Activated naive CD4-positive, alpha-beta T cell (primary cell): ENCODE measurements at places on chromosomes 1 and 21.

DNA sequence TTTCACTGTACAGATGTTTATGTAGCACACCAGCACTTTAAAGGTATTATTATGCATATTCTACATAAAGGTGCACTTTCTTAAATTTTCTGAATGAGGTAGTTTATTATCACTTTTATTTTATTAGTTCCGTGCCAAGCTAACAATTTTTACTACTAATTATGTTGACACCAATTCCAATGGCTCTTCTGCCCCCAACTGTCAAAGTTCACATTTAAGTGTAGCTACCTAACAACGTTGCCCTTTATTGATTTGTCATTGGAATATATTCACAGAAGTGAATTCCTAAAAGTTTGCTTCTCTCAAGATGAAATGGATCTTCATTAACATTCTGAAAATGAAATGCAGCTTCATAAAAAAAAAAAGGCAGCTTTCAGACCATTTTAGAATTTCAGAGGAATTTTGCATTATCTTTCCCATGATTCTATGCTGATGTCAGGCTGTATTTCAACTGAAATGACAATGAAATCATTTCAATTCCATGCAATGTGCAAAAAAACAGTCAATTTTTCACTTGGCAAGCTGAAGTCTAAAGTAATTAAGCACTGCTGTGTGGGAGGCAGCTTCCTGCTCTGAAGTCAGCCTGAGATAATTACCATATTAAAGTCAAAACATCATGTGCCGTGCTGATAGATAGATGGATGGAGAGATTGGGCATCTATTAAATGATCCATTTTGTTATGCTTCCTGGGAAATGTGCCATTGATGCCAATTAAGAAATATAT lies 229.2 kb downstream of the TTLL7 start:
- no peak for DNase-seq

DNA sequence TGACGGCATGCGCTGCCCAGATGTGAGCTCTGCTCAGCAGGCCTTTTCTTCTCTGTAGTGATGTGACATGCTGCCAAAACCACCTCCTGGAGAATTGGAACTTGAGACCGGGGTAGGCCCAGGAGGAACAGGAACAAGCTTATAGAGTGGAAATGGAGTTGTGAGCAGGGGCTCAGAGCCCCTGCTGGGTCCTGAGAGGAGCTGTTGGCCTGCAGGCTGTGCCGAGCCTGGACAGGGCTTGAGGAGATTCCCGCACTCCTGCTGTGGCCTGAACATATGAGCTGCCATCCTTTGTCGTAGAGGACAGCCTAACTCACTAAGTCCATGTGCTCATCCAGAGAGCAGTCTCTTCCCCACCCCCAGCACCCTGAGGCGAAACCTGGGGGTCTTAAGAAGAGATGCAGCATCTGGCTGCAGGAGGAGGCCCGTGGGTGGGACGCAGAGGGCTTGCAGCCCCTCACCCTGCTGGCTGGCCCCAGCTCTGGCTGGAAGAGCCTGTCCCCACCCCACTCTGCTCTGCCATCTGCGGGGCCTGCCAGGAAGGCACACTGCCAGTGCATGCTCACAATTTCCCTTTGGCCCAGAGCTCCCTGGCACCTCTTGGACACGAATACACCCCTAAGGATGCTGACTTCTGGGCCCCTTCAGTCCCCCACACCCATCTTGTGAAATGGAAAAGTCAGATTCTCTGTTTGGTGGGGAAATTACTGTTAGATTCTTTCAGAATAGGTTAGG lies 42.5 kb downstream of the PTPRF start:
- DNase-seq, result no peak

- DNase-seq, result no peak
Measured at GRCh38 chr1:208170252-208170651, 73.9 kb downstream of the PLXNA2 start.

GRCh38 chr1:222457513-222457912 lies 90.4 kb downstream of the HHIPL2 start:
- DNase-seq, result no peak

- DNase-seq, result no peak
Measured at GRCh38 chr1:162846256-162847212, 14.4 kb downstream of the CCDC190 start.

DNA sequence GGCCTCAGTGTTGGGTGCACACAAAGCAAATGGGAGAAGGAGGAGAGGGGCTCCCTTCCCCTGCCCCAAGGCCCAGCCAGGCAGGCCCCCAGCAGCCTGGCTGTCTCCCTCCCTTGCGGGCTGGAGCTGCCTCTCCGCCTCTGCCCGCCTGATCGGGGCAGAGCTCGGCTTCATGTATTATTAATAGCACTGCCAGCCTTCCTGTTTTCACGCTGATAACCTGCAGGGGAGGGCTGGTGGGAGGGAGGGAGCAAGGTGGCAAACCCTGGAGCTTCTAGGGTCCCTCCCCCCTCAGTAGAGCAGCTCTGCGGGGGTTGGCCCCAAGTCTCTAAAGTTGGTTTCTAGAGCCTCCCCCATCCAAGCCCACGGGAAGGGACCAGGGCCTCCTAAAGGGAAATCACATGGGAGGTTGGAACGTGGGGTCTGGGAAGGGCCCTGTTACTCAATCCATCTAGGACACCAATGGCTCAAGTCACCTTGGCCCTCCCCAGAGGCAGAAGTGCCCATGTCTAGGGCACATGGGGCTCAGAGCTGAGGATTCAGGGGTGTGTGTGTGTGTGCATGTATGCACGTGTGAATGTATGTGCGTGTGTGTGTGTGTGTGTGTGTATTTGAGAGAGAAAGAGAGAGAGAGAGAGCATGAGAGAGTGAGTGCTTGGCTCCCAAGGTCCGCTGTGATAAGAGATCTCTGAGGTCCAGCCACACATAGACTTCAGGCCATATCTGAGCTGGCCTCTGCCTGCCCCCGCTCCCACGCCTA lies 21.8 kb upstream of the POU3F1 start:
- DNase-seq, result no peak

- DNase-seq, result no peak
Measured at GRCh38 chr1:53620061-53620855, 118.7 kb downstream of the GLIS1 start.

GRCh38 chr1:179143322-179143721 lies 61.5 kb downstream of the TOR3A start:
- no peak for DNase-seq

DNA sequence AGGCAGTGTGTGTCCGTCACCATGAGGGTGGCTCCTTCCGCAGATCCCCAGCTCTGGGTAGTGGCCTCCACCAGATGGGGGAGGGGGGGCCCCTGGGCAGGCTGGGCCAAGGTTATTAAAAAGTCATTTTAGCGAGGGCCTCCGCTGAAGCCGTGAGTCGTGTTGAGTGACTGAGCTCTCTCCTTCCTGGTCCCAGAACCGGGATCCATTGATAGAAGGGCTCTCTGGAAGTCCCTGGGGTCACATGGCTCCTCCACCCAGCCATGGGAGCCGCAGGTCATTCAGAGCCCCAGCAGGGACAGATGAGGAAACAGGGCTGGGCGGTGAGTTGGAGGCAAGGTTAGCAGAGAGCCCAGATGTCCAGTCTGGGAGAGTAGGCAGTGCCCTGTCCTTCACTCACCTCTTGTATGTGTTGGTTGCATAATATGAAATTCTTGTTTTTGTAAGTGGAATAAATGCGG lies 12.9 kb downstream of the MIIP start:
- no peak for DNase-seq

- DNase-seq, result no peak
Measured at GRCh38 chr1:183872403-183872802, 67.5 kb downstream of the RGL1 start.

DNA sequence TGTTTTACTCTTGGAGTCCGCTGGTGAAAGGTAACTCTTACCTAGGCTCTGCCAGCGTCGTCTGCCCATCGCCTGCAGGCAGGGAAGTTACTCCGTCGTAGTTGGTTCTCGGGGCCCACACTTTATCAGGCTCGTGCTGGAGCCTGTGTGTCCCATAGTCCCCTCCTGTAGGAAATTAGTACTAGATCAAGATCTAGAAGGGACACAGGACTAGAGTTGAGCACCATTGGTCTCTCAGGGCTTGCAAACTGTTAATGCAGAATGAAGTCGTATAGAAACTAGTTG lies 940 bp downstream of the SRRM1 start:
- DNase-seq, result no peak

GRCh38 chr21:27145134-27145798 lies 178.4 kb upstream of the ADAMTS5 start:
- DNase-seq, result no peak

- DNase-seq, result no peak
Measured at GRCh38 chr1:75237316-75237715, 103.1 kb downstream of the LHX8 start.

GRCh38 chr21:45149021-45149420 lies 74.6 kb downstream of the ADARB1 start:
- DNase-seq, result no peak

DNA sequence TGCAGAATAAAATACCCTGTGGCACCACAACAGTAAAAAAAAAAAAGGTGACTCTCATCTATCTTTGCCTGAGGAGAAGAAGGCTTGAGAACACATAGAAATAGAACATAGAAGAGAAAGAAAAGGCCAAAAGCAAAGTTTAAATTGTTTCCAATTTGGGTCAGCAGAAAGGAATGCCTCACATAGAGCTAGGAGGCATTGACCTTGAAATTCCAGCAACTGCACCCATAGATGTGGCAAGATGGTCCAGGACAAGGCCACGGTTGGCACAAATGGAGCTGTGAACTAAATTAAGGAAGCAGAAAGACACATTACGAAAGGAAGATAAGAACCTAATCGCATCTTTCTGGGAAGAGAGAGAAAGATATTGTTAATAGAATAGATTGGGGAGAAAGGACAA lies 588.3 kb downstream of the LMO4 start:
- DNase-seq, result no peak
